Prostate gland (tissue), 2 donors: ENCODE measurements at places on chromosomes 6 and 20. TPM values are rescaled to one million over a fixed set of nuclear protein-coding genes. Genes with fewer than 3 reads are reported as not detected.

DNA sequence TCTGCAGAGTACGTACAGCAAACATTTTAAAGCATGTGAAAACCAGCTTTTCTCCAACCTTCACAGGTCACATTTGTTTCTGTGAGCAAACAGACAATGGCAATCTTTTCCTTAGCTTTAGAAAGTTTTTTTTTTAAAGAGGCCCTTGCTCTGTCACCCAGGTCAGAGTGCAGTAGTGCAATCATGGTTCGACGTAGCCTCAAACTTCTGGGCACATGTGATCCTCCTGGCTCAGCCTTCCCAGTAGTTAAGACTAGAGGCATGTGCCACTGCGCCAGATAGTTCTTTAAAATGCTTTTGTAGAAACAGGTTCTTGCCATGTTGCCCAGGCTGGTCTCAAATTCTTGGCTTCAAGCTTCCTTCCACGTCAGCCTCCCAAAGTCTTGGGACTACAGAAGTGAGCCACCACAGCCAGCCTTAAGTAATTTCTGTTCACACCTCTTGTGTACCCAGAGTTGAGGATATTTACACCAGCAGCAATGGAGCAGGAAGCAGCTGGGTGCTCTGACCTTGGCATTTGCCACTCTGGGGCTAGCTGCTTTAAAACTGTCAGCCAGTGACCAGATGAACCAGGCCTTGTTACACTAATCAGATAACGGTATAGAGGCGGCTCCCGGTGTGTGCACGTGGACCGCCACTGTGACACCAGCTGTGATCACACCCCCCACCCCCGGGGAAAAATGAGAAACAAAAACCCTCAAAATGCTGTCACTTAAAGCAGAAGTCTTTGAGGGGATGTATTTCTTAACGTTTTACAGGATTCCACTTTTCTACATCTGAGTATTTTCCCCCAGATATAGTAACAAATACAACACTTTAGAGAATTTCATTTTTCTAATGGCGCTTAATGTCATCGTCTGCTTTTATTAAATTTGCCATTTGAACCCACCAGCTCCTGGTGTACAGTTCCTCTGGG, 71.3 kb downstream of the AKAP12 start:
- DNase-seq = no peak

EPPIN gene
- not detected for total RNA-seq

DNA sequence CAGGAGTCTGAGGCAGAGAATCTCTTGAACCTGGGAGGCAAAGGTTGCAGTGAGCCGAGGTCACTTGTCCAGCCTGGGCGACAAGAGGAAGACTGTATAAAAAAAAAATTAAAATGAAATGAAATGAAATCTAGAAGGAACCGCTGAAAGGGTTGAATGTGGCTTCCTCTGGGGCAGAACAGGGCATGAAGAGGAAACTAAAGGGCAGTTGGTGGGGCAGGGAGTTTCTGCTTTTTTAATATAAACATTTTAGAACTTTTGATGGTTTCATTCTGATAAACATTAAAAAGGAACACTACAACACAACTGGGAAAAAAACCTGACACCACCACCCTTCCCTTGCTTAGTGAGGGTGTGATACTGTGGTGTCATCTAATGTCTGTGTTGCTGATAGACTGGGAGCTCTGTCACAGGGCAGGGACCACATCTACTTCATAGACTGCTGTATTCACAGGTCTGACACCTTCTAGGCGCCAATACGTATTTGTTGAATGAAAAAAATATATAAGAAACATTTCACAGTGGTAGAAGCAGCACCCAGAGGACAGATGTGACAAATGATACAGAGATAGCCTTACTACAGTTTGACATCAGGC, 128.9 kb downstream of the ADAT2 start:
- no peak for DNase-seq

CRISP3 gene
- total RNA-seq = 0.55 TPM

DNA sequence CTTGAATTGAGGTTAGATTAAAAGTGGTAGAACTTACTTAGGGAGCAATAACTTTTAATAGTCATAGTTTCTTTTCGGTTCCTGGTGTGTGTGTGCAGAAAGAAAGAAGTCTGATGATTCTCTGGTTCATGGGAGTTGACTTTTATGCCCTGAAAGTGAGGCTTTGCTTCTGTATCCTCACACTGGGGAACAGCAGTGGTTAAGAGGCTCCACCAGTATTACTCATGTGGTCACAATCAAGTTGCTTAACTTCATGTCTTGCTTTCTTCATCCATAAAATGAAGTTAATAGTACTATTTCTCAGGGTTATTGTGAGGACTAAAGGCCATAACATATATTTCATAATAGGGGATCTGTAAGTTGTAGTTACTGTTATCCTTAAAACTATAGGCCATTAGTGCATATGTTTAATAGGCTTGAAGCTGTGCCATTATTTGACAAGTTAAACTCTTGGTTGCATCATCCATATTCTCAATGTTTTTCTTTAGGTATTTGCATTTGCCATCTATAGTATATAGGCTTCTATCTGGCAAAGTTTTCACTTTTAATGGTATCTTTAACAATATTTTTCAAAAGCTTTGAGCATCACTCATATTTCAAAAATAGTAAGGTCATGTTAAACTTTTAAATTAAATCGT, 262.4 kb downstream of the PLCB1 start:
- no peak for DNase-seq

AGER gene
- 3.3 TPM for total RNA-seq

BTBD9 gene
- 17.4 TPM for total RNA-seq
